ENCODE measurements at places on chromosomes 7 and 10. TPM values are rescaled to one million over a fixed set of nuclear protein-coding genes. Genes with fewer than 3 reads are reported as not detected.

RNF32 gene
- total RNA-seq: 2.5 TPM

TMEM273 gene
- 2.1 TPM for total RNA-seq

HHEX gene
- 2.8 TPM for total RNA-seq

LEP gene
- total RNA-seq: not detected

CPVL gene
- 14.1 TPM for total RNA-seq

BICC1 gene
- total RNA-seq: 5.8 TPM

SKIDA1 gene
- 6.9 TPM for total RNA-seq

SPAM1 gene
- not detected for total RNA-seq

IFIT1B gene
- total RNA-seq: 0.92 TPM

HOXA1 gene
- total RNA-seq: not detected

GRM3 gene
- total RNA-seq: 153 TPM

PBLD gene
- 10.1 TPM for total RNA-seq

All from diencephalon (tissue), 1 donor.